ENCODE measurements at places on chromosomes 5 and 9.

GRCh38 chr9:18811171-18811570, 221.8 kb downstream of the SAXO1 start:
- no peak for DNase-seq

- no peak for DNase-seq
Measured at GRCh38 chr5:122311961-122312590, at the start of gene SNCAIP. SNCAIP (plus strand) TSS chr5:122312237; CDS start chr5:122391135, 78,898 bp downstream.

GRCh38 chr5:113053511-113053995, 77.0 kb downstream of the DCP2 start:
- no peak for DNase-seq

GRCh38 chr5:133347039-133347438, 265.3 kb downstream of the FSTL4 start:
- DNase-seq, result no peak

- no peak for DNase-seq
Measured at GRCh38 chr9:128792134-128792533, 5.1 kb downstream of the TBC1D13 start.

- no peak for DNase-seq
Measured at GRCh38 chr9:137371521-137371941, 51.4 kb downstream of the EXD3 start.

- no peak for DNase-seq
Measured at GRCh38 chr5:38381361-38381760, 123.0 kb downstream of the EGFLAM start.

GRCh38 chr5:179253730-179254129, 91.5 kb downstream of the ADAMTS2 start:
- DNase-seq, result no peak

- DNase-seq, result no peak
Measured at GRCh38 chr5:154293219-154293618, 102.7 kb downstream of the GALNT10 start.

- no peak for DNase-seq
Measured at GRCh38 chr5:13552361-13552760, 392.1 kb downstream of the DNAH5 start.

DNA sequence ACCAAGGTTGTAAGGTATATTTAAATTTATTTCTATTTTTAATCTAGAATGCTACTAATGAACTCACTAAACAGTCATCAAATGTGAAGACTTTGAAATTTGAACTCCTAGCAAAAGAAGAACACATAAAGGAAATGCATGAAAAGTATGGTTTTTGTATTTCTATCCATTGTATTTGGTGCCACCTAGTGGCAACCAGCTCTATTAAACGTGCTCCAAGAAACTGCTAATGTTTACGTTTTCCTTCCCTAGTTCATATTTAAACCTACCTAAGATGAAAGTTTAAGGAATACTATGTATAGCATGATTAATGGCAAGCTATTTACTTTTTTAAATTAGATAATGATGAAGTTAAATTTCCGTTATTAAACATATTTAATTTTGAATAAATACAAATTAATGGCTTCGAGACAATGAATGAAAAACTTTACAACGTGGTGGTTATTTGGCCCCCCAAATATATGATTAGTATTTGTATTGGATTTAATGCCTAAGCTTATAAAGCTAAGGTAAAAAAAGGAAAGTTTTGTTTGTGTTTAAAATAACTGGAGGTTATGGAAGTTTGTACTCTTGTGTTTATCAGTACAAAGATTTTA, 115.9 kb upstream of the SH3GL2 start:
- DNase-seq, result peak; percentile 32

DNA sequence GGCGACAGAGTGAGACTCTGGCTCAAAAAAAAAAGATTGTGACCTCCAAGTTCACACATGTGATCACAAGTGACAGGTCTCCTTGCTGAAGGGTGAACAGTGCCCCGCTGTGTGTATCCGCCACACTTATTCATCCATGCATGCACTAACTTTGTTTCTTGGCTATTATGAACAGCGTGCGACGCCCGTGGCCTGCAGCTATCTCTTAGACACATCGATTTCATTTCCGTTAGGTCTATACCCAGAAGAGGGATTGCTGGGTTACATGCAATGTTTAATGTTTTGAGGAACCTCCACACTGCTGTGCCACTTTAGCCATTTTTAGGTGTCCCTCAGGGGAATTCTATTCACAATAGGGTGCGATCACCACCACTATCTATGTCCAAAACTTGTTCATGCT, 12.1 kb upstream of the EGFL7 start:
- DNase-seq, result no peak

DNA sequence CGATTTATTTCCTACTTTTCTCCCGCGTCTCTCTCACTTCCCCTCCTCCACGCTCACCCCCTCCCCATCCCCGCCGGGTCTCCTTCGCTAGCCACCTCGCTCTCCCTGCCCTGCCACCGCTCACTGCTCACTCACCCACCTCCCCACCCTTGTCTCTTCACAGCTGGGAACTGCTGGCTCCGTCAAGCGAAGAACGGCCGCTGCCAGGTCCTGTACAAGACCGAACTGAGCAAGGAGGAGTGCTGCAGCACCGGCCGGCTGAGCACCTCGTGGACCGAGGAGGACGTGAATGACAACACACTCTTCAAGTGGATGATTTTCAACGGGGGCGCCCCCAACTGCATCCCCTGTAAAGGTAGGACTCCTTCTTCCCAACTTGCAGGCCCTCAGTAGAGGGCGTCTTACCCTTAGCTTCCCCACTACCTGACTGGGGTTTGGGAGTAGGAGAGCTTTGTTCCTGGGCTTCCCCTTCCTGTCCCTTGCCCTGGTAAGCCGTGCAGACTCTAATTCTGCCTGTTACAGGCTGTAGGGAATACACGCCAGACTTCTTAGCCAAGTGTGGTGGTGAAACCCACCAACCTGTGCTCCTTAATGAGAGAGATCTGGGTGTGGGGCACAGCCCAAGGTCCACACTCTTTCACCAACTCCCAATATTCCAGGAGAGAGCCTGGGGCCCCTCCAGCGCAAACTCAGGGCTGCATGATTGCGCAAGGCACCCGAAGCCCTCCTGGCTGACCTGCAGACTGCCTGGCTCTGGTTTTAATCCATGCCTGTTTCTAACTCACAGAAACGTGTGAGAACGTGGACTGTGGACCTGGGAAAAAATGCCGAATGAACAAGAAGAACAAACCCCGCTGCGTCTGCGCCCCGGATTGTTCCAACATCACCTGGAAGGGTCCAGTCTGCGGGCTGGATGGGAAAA, 2.5 kb downstream of the FST start:
- DNase-seq, result peak; percentile 43

DNA sequence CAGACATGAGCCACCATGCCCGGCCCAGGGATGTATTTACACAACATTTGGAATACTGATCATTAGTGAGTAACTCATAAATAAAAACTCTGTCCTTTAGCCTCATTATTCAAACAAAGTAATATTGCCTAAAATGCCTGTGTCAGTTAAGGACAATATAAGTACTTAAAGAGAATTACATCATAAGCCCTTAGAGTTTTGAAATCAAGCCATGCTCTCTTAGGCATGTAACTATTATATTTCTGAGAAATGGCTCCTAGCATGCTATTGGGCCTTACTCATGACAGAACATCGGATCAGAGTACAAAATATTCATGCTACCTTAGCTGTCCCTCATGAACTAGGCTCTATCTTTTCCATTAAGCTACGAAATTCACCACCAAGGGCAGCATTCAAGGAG, 309.3 kb downstream of the CHSY3 start:
- no peak for DNase-seq

- peak; percentile 65 for DNase-seq
Measured at GRCh38 chr9:125409637-125410521, 148.3 kb downstream of the GAPVD1 start.

DNA sequence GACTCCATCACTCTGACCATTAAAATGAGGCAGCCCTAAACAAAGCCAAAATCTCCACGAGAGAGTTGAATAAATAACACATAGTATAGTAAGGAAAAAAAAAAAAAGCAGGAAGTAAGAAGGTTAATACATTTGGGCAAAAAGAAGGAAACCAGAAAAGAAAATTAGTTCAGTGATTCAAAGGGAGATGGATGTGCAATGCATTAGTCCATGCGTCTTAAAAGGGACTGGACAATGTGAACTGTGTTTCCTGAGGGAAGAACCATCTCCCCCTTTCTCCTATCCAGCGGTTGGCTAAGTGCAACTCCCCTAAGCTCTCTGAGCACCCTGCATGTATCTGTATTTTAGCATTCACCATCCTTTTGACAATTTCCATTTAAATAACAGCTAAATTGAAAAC, 1.4 kb downstream of the ANKRA2 start:
- DNase-seq, result no peak

- DNase-seq, result no peak
Measured at GRCh38 chr9:78133751-78134150, 102.1 kb upstream of the CEP78 start.

- peak; percentile 8 for DNase-seq
Measured at GRCh38 chr9:138049779-138050471, 172.3 kb downstream of the CACNA1B start.

DNA sequence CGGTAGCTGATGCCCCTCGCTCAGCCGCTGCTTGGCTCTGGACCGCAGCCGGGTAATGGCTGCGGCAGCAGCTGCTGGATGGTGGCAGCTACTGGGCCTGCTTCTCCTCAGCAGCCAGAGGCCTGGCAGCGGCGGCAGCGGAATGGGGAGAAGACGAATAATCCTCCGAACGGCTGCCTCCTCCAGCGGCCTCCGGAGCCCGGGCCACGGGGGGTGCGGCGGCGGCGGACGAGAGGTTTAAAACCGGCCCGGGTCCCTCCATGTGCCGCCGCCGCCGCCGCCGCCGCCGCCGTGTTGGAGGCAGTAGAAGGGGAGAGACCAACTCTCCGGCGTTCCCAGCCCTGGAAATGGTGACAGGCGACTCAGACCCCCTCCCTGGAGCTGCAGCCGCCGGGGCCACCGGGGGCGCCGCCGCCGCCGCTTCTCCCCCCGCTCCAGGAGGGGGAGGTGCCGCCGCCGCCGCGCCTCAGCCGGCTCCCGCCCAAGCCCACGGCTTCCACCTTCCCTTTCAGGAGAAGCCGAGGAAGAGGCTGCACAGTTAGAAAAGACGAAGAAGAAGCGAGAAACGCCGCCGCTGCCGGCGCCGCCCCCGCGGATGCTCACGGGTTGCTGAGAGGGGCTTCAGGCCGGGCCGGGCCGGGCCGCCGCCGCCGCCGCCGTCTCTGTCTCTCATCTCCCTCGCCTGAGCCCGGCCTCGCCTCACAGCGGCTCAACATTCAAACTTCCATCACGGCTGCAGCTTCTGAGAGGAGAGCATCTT, 118.4 kb upstream of the PRSS3 start:
- peak; percentile 51 for DNase-seq

DNA sequence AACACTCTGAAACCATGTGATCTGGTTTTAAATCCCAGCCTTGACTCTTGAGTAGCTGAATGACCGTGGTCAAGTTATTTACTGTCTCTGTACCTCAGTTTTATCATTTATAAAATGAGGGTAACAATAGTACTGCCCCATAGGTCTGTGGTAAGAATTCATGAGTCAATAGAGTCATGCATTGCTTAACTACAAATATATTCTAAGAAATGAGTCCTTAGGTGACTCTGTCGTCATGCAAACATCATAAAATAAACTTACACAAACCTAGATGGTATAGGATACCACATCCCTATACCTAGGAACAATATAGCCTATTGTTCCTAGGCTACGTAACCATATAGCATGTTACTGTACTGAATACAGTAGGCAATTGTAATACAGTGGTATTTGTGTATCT, 20.3 kb upstream of the ABCA1 start:
- DNase-seq, result no peak

Data from stimulated activated CD8-positive, alpha-beta memory T cell treated with anti-CD3 and anti-CD28 coated beads, Interleukin-4, amount 100 ng/mL, for 48 hours (primary cell).